Activated T-helper 1 cell treated with anti-CD3 and anti-CD28 coated beads, Interleukin-2, amount 50 U/mL, for 16 hours (primary cell): ENCODE measurements at places on chromosomes 6 and 20.

- DNase-seq = no peak
Observed at GRCh38 chr6:150293423-150294173, 75.2 kb upstream of the IYD start.

- no peak for DNase-seq
Observed at GRCh38 chr20:31896049-31896448, 25.6 kb downstream of the TTLL9 start.

DNA sequence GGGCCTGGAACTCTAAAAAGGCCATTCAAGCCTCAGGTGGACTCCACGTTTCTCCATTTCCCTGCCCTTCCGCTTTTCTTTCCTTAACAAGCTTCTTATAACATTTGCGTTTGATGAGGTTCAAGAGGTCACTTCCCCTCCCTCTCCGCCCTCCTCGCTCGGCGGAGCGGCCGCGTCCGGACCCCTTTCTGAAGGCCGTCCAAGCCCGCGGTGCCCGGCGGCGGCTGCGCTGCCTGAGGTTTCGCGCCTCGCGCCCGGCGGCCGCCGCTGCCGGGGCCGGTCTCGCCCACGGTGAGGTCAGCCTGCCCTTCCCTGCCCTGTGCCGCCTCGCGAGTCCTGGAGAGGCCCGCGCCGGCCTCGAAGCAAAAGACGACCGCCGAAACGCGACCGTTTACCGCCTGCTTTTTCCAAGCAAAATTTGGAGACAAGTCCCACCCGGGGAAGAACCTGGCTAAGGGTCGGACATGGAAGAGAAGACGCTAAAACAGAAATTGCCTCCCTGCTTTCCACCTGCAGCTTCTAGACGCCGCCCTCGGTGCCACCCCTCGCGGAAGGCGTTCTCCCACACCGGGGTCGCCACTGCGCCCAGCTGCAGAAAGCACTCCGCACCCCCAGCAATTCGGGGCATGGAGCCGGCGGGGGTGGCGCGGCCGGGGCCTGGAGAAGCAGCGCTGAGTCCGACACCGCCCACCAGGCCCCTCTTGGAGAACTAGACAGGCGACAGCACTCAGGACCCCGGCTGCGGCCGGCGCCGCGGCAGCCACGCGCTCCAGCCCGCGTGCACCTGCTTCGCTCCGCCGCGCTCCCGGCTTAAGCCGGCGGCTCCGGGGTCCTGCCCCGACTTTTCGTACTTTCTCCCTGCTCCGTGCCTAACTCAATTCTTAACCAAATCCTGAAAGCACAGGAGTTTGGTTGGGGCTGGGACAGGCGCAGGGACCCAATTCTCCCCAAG is 11.0 kb upstream of the FOXF2 start:
- no peak for DNase-seq

DNA sequence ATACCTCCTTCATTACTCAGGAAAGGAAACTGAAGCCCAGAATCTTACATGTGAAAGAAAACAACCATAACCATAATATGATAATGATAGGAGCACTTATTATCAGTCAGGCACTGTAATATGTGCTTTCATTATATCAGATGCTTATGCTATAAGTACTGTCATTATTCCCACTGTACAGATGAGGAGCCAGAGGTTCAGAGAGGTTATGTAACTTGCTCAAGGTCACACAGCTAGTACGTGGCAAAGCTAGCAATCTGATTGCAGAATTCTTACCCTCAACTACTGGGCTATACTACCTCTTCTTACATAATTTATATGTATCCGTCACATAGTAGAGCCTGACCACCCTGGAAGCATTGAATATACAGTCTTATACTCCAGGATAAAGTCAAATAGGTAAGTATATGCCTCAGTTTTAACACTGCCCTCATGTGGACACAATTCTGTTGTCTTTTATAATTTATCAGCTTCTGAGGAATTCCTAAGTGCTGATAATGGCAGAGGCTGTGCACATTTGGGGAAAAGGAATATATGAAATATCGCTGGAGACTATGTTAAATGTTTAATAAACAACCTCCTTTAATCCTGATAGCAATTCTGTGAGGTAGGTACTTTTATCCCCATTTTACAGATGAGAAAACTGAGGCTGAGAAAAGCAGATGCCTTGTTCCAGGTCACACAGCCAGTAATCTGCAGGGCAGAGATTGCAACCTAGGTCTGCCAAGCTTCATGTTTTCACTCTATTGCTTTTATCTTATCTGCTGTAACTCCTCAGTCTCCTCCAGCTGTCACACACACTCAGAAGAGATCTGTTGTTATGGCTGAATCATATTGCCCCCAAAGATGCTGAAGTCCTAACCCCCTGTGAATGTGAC is 13.4 kb downstream of the BCAS1 start:
- DNase-seq = no peak

DNA sequence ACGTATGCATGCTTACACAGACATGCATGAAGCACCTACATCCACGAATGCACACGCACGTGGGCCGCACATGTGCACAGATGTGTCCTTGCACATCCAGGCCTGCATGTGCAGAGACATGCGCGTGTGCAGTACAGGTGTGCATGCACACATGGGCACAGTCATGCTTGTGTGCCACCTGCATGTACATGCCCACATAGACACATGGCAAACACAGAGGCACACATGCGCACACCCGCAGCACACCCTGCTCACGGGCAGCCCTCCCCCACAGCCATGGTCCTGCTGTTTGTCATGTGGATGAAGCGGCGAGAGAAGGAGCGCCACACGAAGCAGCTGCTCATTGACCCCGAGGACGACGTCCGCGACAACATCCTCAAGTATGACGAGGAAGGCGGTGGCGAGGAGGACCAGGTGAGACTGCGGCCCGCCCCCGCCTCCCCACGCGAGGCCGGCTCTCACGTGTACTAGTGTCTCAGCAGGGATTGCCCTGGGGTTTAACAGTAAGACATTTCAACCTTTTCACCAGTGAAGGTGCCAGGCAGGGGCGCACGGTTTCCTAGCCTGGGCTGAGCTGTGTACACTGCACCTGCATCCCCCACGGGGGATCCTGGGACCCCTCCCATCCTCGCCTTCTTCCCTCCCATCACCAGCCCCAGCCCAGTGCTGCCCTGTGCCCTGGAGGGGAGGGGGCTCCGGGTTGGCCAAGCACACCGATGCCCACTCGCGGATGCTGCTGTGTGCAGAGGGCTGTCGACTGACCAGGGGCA is 132.8 kb downstream of the TAF4 start:
- DNase-seq = no peak

DNA sequence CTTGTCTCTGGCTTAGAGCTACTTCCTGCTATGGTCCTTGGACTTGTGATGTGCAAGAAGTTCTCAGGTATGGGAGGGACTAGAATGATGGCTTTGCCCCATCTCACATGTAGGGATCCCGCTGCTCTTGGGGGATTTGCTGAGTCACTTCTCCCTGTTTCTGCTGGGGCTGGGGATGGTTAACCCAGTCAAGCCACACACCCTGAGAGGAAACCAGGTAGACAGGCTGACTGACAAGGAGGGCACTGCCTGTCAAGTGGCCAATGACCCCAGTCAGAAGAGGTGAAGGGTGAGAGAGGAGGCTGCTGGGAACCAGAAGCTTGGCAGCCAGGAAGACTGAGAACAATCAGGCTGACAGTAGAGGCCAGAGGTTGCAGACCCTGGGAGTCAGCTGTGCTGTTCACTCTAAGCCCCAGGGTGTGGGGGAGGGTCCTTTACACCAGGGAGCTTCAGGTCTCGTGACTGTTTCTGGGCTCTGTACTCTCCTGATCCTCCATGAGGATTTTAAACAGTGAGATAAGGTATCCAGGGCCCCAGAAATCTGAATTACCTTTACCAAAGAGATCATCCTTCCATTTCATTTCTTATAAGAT is 34.6 kb downstream of the HLA-F start:
- no peak for DNase-seq

GRCh38 chr6:33882154-33882553 is 78.4 kb upstream of the MLN start:
- no peak for DNase-seq

- no peak for DNase-seq
Observed at GRCh38 chr6:108166664-108167448, 1.0 kb downstream of the NR2E1 start.

DNA sequence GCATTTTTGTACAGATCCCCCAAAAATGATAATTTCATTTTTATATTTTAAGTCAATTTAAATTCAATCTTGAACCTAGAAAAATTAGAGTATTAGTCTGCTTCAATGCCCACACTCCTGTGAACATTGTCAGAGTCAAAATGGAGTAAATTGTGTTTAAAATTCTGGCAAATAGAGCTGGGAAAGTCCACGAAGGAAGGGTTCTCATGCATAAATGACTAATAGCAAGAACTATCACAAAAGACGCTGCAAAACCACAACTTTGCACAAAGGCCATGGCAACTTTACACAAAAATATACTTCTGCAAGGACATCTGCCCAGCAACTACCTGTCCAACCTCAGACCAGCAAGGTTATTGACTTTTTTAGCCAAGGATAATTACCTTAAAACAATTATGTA is 203.2 kb upstream of the SMLR1 start:
- no peak for DNase-seq
